ENCODE measurements at places on chromosomes 7 and 10. TPM values are rescaled to one million over a fixed set of nuclear protein-coding genes. Genes with fewer than 3 reads are reported as not detected.

Gene ACSL5
- 0.92 TPM for total RNA-seq

Gene CAPZA2
- 147 TPM for total RNA-seq

Gene FAM204A
- total RNA-seq = 47.2 TPM

Gene TEX47
- total RNA-seq = not detected

Gene ZSCAN25
- total RNA-seq = 8.8 TPM

Gene LFNG
- total RNA-seq = 0.93 TPM

Gene RASSF4
- total RNA-seq = 12.1 TPM

Gene MRM2
- total RNA-seq = 11.8 TPM
